ENCODE measurements at places on chromosomes 5 and 9. TPM values are rescaled to one million over a fixed set of nuclear protein-coding genes. Genes with fewer than 3 reads are reported as not detected.
A peak's percentile ranks its signal among the peaks of the same experiment; 100 is the strongest.

DNA sequence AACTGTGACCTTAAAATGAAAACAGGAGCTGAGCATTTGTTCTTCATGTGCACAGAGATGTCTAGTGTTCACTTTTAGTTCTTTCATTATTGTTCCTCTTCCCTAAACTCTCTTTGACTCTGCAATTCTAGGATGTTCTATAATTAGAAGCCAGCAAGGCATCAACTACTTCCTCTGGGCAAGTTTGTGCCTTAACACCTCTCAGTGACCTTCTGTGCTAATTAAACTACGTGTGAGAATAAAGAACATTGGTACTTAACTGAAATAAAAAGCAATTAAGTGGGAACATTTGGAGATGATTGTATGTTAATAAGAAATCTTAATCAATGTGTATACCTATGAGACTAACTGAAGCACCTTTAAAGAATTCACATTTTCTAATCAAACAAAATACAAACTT, 242.8 kb downstream of the RASEF start:
- no peaks in the 10 kb centered on the region for H3K36me3 ChIP-seq
- no peaks in the 10 kb centered on the region for H3K27me3 ChIP-seq
- H3K27ac ChIP-seq, result no peak overlapping the region
- DNase-seq, result no peak
- no peak overlapping the region for H3K4me3 ChIP-seq
- no peaks in the 10 kb centered on the region for H3K4me1 ChIP-seq

DNA sequence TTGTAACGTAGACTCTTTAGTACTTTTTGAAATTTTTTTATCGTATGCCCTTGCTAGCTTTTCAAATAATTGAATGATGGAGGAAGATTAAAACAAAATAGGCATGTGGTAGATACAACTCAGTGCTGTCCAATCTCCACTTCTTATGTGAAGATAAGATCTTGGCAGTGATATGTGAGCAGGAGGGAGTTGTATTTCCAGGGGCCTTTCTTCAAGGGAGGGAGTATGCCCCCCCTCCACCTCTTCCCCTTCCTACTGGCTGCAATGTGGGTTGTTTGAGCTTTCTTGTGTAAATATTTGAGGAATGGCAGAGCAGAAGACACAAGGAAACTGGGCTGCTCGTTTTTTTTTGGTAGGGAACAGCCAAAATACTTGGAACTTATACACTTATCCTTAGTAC, 374.9 kb downstream of the PSAT1 start:
- H3K36me3 ChIP-seq, result no peaks in the 10 kb centered on the region
- no peaks in the 10 kb centered on the region for H3K4me1 ChIP-seq
- H3K27me3 ChIP-seq, result no peaks in the 10 kb centered on the region
- H3K4me3 ChIP-seq, result no peak overlapping the region
- no peak for DNase-seq

GRCh38 chr9:125536776-125537175, 170.2 kb downstream of the MAPKAP1 start:
- H3K36me3 ChIP-seq, result no peaks in the 10 kb centered on the region
- no peaks in the 10 kb centered on the region for H3K4me1 ChIP-seq
- H3K4me3 ChIP-seq, result no peak overlapping the region
- H3K27me3 ChIP-seq, result no peaks in the 10 kb centered on the region
- H3K27ac ChIP-seq, result no peak overlapping the region
- DNase-seq, result no peak

GRCh38 chr5:68216245-68217046, 890 bp downstream of the PIK3R1 start:
- peak overlapping the region; percentile 77 for H3K27ac ChIP-seq
- H3K4me1 ChIP-seq, result peaks cover 35% of the 10 kb centered on the region
- DNase-seq, result peak; percentile 71
- no peaks in the 10 kb centered on the region for H3K27me3 ChIP-seq

Gene GLRA1
- not detected for total RNA-seq

Gene CCL27
- total RNA-seq, result 0.39 TPM

DNA sequence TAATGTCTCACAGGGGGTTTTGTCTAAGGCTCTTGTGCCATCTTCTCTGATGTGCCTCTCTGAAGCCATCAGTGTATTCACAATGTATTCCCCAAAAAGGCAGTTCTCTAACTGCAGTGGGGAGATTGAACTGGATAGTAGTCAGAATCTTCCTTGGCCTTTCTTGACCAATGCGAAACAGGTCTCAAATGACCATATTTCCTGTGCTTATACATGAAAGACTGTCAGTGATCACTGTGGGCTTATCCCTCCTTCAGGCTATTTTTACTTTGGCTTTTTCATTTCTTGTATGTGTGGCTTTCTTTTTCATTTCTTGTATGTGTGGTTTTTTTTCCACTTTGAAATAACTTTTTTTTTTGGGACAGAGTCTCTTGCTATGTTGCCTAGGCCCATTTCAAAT, 19.7 kb downstream of the HMGXB3 start:
- H3K27ac ChIP-seq, result no peak overlapping the region
- no peak overlapping the region for H3K4me3 ChIP-seq
- DNase-seq, result no peak
- H3K27me3 ChIP-seq, result no peaks in the 10 kb centered on the region
- no peaks in the 10 kb centered on the region for H3K4me1 ChIP-seq

DNA sequence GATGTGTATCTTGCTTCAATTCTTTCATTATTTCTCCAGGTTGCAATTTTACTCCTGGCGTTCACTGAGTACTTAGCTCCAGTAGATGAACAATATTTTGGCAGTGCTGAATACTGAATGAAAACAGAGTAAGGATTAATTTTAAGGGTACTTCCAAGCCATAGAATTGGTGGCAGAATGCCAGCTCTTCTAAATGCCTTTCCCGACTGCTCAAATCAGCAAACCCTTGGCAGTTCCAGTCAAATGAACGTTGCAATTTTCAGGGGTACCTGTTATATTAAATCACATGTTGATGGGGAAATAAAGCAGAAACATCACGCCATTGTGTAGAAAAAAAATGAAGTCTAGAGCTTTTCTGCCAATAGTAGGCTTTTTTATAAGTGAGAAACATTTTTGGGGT, 282.4 kb upstream of the RPS23 start:
- H3K27ac ChIP-seq, result no peak overlapping the region
- H3K36me3 ChIP-seq, result no peaks in the 10 kb centered on the region
- no peak overlapping the region for H3K4me3 ChIP-seq
- H3K4me1 ChIP-seq, result no peaks in the 10 kb centered on the region
- no peaks in the 10 kb centered on the region for H3K27me3 ChIP-seq

GRCh38 chr5:167217097-167217743, 1074.2 kb upstream of the WWC1 start:
- no peaks in the 10 kb centered on the region for H3K4me1 ChIP-seq
- H3K4me3 ChIP-seq, result no peak overlapping the region

GRCh38 chr9:134566936-134567335, 74.7 kb upstream of the COL5A1 start:
- H3K4me1 ChIP-seq, result no peaks in the 10 kb centered on the region
- no peaks in the 10 kb centered on the region for H3K27me3 ChIP-seq
- H3K27ac ChIP-seq, result no peak overlapping the region
- H3K4me3 ChIP-seq, result no peak overlapping the region
- no peak for DNase-seq

GRCh38 chr9:88826771-88827181, 164.5 kb upstream of the S1PR3 start:
- no peaks in the 10 kb centered on the region for H3K4me1 ChIP-seq
- DNase-seq, result no peak
- H3K36me3 ChIP-seq, result no peaks in the 10 kb centered on the region
- H3K4me3 ChIP-seq, result no peak overlapping the region
- peaks cover 17% of the 10 kb centered on the region for H3K27me3 ChIP-seq

Gene IL4
- 6.8 TPM for total RNA-seq

GRCh38 chr9:21653589-21653988, 148.8 kb upstream of the MTAP start:
- H3K36me3 ChIP-seq, result no peaks in the 10 kb centered on the region
- H3K4me1 ChIP-seq, result no peaks in the 10 kb centered on the region
- H3K27ac ChIP-seq, result no peak overlapping the region
- H3K4me3 ChIP-seq, result no peak overlapping the region
- H3K27me3 ChIP-seq, result no peaks in the 10 kb centered on the region

Gene CACFD1
- 2.5 TPM for total RNA-seq

DNA sequence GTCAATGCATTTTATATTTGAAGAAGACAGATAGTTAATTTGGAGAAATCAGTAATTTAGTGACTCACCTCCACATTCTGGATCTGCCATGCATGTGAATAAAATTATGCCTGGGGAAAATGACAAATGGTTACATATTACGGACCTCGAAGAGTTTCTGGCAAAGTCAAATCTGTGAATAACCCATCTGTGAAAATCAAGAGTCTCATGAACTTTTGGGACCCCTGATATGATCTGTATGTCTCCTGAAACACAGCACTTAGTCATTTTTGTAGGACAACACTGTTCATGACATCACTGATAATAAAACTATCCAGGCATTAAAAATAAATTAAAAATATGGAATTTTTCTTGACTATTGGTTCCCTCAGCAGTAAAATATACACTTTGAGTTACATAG, 584.5 kb downstream of the TLE4 start:
- no peaks in the 10 kb centered on the region for H3K4me1 ChIP-seq
- no peak for DNase-seq
- H3K36me3 ChIP-seq, result no peaks in the 10 kb centered on the region

Gene ANKRD18A
- total RNA-seq, result 0.79 TPM

Gene ARHGEF37
- total RNA-seq, result 0.53 TPM

GRCh38 chr9:73643379-73644013, 491.8 kb downstream of the ANXA1 start:
- DNase-seq, result no peak
- no peak overlapping the region for H3K27ac ChIP-seq
- no peaks in the 10 kb centered on the region for H3K36me3 ChIP-seq
- no peak overlapping the region for H3K4me3 ChIP-seq

DNA sequence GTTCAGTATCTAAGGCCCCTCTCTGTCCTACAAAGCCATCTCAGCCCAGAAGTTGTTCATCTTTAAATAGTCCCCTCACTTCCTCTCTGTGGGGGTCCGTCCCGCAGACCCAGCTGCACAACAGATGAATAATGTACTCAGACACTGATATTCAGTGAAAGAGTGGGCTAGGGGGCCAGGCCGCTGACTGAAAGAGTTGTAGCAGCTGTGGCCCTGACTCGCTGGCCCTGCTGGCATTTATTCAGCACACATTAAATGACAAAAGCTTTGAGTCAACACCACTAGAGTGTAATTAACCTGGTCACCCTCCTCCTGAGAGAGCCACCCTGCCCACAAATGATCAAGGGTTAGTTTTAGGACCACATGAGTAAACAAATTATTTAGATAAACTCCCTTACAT, 76.3 kb downstream of the MED10 start:
- no peak overlapping the region for H3K4me3 ChIP-seq
- no peaks in the 10 kb centered on the region for H3K4me1 ChIP-seq
- no peaks in the 10 kb centered on the region for H3K36me3 ChIP-seq

Gene C5
- 1.3 TPM for total RNA-seq

- no peak overlapping the region for H3K4me3 ChIP-seq
- H3K4me1 ChIP-seq, result no peaks in the 10 kb centered on the region
- no peak for DNase-seq
- no peaks in the 10 kb centered on the region for H3K36me3 ChIP-seq
- H3K27me3 ChIP-seq, result peaks cover 7% of the 10 kb centered on the region
- no peak overlapping the region for H3K27ac ChIP-seq
These were observed 97.7 kb downstream of the AK8 start for GRCh38 chr9:132780230-132781007.

GRCh38 chr5:142847898-142848790, 78.0 kb downstream of the ARHGAP26 start:
- H3K4me3 ChIP-seq, result no peak overlapping the region
- H3K4me1 ChIP-seq, result peaks cover 40% of the 10 kb centered on the region
- H3K27ac ChIP-seq, result no peak overlapping the region
- no peaks in the 10 kb centered on the region for H3K27me3 ChIP-seq
- no peaks in the 10 kb centered on the region for H3K36me3 ChIP-seq
- no peak for DNase-seq

DNA sequence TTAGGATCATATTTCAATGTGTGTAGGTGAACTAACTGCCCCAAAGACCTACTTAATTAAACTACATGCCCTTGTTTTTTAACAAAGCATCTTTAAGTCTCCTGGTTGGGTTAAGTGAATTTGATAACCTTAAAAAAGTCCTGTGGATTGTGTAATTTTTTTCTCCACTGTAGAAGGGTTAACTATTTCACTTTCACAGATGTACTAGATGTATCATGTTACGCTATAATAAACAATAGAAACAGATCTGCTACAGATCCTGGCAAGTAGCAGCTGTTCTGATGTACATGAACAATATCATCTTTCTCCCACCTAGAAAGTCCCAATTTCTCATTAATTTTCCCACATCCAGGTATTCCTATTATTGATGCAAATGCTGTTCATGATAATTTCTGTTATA, 18.9 kb downstream of the KIF24 start:
- no peaks in the 10 kb centered on the region for H3K4me1 ChIP-seq
- H3K27ac ChIP-seq, result no peak overlapping the region
- no peak for DNase-seq
- no peaks in the 10 kb centered on the region for H3K27me3 ChIP-seq
- no peaks in the 10 kb centered on the region for H3K36me3 ChIP-seq

GRCh38 chr5:11785771-11786352, 118.4 kb downstream of the CTNND2 start:
- H3K36me3 ChIP-seq, result no peaks in the 10 kb centered on the region
- H3K27ac ChIP-seq, result no peak overlapping the region
- H3K4me1 ChIP-seq, result no peaks in the 10 kb centered on the region
- H3K4me3 ChIP-seq, result no peak overlapping the region
- H3K27me3 ChIP-seq, result no peaks in the 10 kb centered on the region
- no peak for DNase-seq

GRCh38 chr5:131821221-131821620, 24.4 kb upstream of the FNIP1 start:
- no peaks in the 10 kb centered on the region for H3K36me3 ChIP-seq
- no peak overlapping the region for H3K4me3 ChIP-seq
- no peaks in the 10 kb centered on the region for H3K27me3 ChIP-seq
- no peaks in the 10 kb centered on the region for H3K4me1 ChIP-seq

Gene ADAMTS19
- total RNA-seq, result not detected

Gene SH3RF2
- total RNA-seq, result not detected

Gene HACD4
- total RNA-seq, result 4.4 TPM

DNA sequence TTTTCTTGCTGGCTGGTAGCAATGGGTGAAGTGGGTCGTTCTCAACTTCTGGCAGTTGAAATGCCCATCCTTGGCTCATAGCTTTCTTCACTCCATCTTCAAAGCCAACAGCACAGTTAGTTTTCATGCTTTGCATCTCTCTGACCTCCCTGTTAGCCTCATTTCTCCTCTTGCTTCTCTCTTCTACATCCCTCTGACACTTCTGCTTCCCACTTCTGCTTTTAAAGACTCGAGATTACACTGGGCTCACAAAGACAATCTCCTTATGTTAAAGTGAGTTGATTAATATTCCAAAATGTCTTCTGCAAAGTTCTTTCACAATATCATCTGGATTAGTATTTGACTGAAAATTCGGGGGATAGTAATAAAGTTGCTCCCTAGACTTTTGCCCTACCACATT, 684.8 kb upstream of the CCNG1 start:
- no peak overlapping the region for H3K4me3 ChIP-seq
- DNase-seq, result no peak
- H3K36me3 ChIP-seq, result no peaks in the 10 kb centered on the region
- H3K4me1 ChIP-seq, result no peaks in the 10 kb centered on the region
- H3K27ac ChIP-seq, result no peak overlapping the region

DNA sequence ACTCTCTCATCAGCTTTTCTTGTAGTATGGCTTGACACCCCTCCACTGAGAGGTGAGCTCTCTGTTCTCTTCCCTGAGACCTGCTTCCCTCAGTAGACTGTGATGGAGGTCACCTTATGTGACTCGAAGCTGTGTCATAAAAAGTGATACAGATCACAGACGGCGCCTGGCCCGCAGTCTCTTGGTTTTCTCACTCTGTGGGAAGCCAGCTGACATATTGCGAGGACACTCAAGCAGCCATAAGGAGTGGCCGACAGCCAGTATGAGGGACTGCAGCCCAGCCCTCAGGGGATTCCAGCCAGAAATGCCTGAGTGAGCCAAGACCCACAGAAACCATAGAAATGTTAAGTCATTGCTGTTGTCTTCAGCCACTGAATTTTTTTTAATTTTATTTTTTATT, 38.0 kb downstream of the GADD45G start:
- no peak overlapping the region for H3K4me3 ChIP-seq
- no peak for DNase-seq
- H3K36me3 ChIP-seq, result no peaks in the 10 kb centered on the region
- no peak overlapping the region for H3K27ac ChIP-seq
- no peaks in the 10 kb centered on the region for H3K27me3 ChIP-seq

Data from CD8-positive, alpha-beta memory T cell (primary cell).